Anterior cingulate cortex (tissue), 58 donors: ENCODE measurements at places on chromosomes 6 and 20.

DNA sequence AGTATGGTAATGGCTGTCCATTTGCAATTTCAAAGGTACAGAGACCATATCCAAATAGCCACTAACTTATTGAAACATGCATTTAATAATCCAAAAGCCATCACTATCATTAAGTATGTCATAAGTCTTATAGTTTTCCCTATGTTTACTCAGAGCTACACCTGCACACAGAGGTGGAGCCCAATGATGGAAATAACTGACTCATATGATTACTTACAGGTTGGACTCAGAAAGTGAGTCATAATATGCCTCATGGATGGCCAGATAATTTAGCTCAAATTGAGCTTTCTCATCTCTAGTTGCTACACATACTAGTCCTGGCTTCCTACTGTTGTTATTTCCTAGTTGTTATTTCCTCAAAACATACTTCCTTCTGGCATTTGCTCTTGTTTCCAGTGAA is 104.4 kb upstream of the KHDRBS2 start:
- DNase-seq: no peak

- no peak for DNase-seq
Observed at GRCh38 chr6:41724228-41724580, 11.2 kb downstream of the TFEB start.

- DNase-seq: no peak
Observed at GRCh38 chr6:120378582-120379220, 955.6 kb downstream of the TBC1D32 start.

DNA sequence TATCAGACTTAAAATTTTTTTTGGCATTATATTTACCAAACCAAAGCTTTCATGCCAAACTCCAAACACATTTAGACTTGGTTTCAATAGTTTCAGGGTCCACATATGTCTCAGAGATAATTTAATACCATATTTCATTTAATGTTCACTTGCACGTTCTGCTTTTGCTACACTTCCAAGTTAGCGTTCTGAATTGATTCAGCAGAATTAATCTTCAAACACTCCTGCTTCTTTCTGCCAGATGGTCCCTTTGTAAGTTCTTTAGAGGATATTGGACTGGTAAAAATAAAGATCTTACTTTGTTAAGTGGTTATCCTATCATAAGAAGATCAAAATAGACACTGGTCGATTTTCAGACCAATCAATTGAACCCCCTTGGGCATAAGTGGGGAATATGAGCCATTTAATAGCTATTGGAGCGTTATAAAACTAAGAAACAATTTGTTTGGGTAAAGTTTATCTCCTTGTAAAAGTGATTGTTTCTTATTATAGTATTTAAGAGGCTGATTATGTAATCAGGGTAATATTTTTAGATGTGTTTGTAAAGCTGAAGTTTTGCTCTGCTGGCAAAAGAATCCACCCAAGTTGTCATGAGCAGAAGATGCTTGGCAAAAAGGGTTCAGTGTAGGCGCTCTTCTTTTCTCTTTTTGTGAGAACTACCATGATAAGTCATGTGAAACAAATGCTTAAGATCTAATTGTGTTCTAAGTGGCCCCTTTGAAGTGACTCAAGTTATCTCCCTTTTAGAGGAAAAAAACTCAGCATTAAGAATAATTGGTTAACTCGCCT is 92.2 kb downstream of the MCHR2 start:
- DNase-seq: no peak

- no peak for DNase-seq
Observed at GRCh38 chr20:50670126-50670862, 21.0 kb downstream of the RIPOR3 start.

- no peak for DNase-seq
Observed at GRCh38 chr20:10573951-10574339, 99.9 kb downstream of the JAG1 start.

DNA sequence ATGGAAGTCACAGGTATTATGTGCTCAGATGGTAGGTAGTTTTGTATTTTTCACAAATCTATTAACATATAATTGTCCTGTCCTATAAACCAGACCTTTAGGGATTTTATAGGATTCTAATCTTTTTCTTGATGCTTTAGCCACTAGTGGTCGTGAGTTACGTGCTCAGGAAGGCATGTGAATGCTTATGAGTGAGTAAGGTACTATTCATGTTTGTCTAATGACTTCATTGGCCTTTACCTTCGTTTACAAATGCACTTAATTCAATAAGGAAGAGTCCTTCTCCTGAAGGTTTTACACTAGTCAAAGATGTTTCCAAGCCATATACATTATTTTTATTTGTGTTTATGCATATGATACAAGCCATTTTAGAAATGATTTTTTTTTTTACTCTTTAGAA is 23.0 kb downstream of the PACRG start:
- no peak for DNase-seq

- DNase-seq: no peak
Observed at GRCh38 chr6:20915156-20915555, 380.9 kb downstream of the CDKAL1 start.

GRCh38 chr20:52959125-52959524 is 13.0 kb upstream of the TSHZ2 start:
- DNase-seq: no peak

DNA sequence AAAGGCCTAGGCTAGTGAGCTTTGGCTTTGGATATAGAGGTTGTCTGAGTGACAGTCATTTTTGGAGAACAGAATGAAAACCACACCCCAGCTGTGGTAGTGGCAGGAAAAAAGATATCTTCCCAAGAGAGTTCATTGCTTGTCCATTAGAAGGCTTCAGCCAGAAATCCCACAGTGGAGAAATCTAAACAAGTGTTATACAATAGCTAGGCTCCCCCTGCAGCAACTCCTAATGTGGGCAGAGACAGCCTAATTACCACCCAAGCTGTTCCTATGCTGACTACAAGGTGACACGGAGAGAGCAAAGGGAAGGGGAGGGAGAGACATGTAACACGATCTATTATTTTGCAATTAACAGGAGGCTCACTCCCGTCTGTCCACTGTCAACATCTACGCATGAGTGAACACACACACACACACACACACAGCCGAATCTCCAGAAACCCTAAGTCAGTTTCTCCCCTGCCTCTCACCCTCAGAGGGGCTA is 147.5 kb upstream of the TCF21 start:
- DNase-seq: no peak

DNA sequence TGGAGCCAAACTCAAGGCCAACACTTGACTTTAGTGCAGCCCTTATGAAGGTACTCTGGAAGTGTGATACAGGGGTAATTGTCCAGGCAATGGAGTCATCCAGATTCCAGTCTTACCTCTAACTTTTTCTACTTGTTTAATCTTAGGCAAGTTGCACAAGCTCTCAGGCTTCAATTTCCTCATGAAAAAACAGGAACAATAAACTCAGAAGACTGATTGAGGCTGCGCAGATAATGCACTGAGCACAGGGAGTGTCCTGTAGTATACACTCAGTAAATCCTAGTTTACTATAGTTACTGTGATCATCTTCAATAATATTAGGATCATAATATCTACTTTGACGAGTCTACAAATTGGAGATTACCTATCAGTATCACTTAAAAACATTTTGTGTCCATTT is 127.5 kb upstream of the SMLR1 start:
- no peak for DNase-seq

- no peak for DNase-seq
Observed at GRCh38 chr6:113328886-113329381, 528.2 kb upstream of the MARCKS start.

- no peak for DNase-seq
Observed at GRCh38 chr6:34672657-34673043, 23.9 kb downstream of the ILRUN start.

GRCh38 chr20:14521016-14521415 is 183.6 kb upstream of the FLRT3 start:
- DNase-seq: no peak

GRCh38 chr6:27761391-27761790 is 150.8 kb downstream of the OR2B2 start:
- no peak for DNase-seq

DNA sequence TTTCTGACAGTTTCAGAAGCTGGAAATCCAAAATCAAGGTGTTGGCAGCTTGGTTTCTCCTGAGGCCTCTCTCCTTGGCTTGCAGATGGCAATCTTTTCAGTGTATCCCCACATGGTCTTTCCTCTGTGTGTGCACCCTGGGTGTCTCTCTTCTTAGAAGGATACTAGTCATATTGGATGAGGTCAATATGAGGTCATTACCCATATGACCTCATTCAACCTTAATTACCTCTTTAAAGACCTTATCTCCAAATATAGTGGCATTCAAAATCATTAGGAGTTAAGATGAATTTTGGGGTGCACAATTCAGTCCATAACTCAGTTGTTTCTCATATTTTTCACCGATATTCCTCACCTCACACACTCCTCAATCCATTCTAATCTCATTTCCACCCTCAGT is 92.4 kb upstream of the TGM3 start:
- DNase-seq: no peak

DNA sequence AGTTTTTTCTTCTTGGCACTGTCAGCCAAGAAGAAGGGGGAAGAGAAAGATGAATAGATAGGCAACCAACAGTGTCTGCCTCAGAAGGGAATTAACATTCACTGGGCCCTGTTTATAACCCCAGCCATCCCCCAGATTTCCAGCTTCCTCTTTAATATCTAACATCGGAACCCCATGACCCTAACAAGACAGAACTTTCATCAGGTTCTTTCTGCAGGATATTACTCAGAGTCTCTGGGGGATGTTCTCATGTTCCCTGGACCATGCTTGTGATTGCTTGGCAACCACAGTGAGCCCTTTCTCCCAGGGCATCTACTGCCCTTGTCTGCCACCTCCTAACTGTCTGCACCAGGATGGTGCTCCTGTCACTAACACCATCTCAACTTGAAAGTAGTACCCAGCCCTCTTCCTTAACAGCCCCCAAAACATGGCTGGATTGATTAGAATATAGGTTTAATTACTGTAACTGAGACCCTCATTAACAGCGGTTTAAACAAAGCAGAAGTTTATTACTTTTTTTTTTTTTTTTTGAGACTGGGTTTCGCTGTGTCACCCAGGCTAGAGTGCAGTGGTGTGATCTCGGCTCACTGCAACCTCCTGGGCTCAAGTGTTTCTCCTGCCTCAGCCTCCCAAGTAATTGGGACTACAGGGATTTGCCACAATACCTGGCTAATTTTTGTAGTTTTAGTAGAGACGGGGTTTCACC is 12.0 kb upstream of the PTPN1 start:
- DNase-seq: no peak

DNA sequence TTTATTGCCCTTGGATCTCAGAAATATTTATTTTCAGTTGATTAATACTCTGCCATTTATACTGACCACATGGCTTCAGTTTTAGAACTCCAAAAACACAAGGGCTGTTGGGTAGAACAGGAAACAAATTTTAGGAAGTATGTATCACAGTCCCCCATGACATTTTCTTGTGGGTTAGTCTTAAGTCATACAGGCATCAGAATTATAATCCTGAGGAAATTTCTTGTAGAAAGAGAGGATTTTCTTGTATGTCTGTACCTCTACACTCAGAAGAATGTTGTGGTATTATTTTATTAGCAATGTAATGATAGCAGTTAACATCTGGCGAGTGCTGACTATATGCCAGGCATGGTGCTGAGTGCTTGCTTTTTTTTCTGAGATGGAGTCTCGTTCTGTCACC is 302.9 kb downstream of the CLIC5 start:
- DNase-seq: no peak

DNA sequence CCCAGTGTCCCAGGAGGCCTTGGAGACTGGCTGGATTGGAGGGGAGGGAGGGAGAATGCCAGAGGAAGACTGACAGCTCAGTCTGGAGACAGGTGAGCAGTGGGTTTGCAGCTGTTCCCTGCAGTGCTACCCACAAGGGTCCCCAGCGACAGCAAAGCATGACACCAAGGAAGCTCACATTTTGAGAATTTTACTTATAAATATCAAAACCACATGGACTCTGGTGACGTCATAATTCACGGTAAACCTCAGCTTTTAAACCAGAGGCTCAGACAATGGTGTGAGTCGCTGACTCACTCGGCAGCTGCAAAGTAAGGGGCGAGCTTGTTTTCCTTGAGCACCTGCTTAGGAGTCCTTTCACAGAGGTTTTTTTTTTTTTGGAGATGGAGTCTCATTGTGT is 65.2 kb downstream of the THBS2 start:
- DNase-seq: no peak

GRCh38 chr20:52500157-52500556 is 308.6 kb upstream of the ZFP64 start:
- no peak for DNase-seq

- DNase-seq: peak; percentile 29
Observed at GRCh38 chr6:155248008-155249001, 15.5 kb upstream of the CLDN20 start.

- DNase-seq: no peak
Observed at GRCh38 chr6:80456724-80457438, 350.4 kb downstream of the BCKDHB start.

DNA sequence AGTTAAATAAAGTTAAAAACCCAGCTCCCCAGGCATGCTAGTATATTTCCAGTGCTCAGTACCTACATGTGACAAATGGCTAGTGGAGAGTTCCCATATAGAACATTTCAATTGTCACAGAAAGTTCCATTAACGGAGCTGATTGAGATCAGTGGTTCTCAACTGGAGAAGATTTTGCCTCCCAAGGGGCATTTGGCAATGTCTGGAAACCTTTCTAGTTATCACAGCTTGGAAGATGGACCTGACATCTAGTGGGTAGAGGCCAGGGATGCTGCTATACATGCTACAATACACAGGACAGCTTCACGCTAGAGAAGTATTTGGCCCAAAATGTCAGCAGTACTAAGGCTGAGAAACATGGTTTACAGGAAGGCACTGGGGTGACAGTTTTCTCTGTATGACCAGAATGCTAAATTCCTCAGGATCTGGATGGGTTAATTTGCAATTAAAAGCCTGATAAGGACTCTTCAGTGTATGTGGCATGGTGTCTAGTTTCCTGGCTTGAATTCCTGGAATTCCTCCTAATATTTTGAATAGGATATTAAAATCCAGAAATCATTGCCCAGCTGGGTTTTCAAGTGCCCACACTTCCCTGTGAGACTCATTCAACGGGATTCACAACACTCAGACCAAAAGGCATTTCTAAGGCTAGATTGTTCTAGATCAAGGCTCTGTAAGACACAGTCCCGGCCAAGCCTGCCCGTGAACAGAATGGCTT is 84.7 kb upstream of the SALL4 start:
- no peak for DNase-seq

DNA sequence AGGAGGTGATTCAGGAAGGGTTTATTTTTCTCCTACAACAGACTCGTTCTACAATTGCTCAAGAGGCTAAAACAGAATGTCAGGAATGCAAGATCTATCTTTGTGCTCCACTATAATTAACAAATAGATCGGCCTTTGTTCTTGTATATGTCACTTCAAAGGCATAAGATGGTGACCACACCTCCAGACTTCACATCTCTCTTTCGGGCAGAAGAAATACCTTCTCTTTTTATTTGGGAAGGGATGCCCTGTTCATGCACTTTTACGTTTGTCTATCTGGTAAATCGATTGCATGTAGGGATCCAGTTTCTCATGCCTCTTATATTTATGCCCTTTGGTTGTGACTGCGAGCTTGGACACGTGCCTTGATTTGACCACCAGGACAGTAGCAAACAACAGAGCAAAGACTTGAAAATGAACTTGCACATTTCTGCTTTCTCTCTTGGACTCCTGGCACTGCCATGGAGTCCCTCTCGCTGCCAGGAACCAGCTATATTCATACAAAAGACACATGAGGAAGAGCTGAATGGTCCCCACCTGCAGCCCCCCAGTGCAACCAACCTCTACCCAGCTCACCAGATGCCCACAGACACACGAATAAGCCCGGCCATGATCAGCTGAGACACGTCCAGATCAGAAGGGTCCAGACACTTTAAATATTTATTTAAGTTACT is 219.8 kb upstream of the STXBP5 start:
- DNase-seq: no peak

- DNase-seq: no peak
Observed at GRCh38 chr6:151388236-151388635, 3.1 kb downstream of the ZBTB2 start.

GRCh38 chr6:36701401-36701991 is 3.9 kb downstream of the RAB44 start:
- no peak for DNase-seq
